ENCODE measurements at places on chromosomes 4 and X. TPM values are rescaled to one million over a fixed set of nuclear protein-coding genes. Genes with fewer than 3 reads are reported as not detected.

DNA sequence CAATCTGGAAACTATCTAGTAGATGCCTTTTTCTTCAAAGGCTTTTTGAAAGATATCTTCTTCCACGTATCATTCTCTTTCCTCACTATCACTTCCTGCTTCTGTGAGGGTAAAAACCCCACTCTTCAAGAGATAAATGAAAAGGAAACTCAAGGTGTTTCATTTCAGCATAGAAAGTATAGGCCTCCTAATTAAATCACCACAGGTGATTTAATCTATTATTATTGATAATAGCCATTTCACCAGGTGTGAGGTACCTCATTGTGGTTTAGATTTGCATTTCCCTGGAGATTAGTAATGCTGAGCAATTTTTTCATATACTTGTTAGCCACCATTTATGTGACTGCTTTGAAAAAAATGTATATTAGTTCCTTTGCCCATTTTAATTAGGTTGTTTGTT is 92.0 kb upstream of the EMCN start:
- H3K27me3 ChIP-seq, result no peaks in the 10 kb centered on the region
- H3K36me3 ChIP-seq, result no peaks in the 10 kb centered on the region
- H3K4me3 ChIP-seq, result no peak overlapping the region
- no peaks in the 10 kb centered on the region for H3K4me1 ChIP-seq

DNA sequence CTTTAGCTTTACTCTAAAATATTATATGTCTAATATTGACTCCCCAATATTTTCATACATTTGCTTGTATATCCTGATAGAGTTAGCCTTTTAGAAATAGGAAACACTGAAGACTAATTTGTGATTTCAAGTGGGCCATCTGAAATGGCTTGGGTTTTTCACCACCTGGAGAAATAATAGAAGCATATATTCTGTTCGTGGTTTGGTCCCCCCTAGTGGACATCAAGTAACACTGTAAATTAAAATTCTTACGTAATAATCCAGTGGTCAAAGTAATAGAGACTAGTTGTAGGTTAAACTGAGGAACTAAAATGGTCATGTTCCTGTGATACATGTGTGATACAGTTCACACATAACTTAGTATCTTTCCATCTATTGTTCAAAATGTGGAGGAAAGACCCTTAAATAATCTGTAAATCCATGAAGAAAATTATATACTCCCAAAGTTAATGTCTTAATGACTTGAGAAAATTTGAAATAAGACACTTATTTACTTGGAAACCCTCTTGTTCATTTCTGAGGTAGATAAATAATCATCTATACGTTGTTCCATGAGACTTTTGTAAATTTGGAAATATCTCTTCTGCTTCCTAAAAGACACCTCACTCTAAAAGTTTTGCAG is 79.8 kb upstream of the SMARCAD1 start:
- no peaks in the 10 kb centered on the region for H3K36me3 ChIP-seq
- no peak overlapping the region for H3K27ac ChIP-seq
- DNase-seq, result no peak
- H3K4me1 ChIP-seq, result no peaks in the 10 kb centered on the region
- no peak overlapping the region for H3K4me3 ChIP-seq

MAGEA2B gene
- not detected for total RNA-seq

FANCB gene
- 3.2 TPM for total RNA-seq

IL2 gene
- not detected for total RNA-seq

DNA sequence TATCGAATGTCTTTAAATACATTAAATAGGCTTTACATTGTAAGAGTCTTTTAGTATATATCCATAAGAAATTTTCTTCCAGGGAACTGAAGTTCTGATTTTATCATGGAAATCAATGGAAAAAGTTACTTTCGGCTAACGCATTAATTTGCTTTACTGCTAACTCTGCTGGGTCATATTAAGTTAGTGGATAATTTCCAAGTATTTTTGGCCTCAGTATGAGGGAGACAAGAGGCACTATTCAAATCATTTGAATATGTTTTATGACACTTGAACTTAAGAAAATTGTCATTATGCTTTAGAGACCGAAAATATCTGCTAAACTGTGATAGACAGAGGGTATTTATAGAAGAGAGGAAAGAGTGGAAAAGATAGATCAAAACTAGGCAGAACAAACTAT is 237.5 kb downstream of the PCDH7 start:
- no peak overlapping the region for H3K4me3 ChIP-seq
- peaks cover 18% of the 10 kb centered on the region for H3K4me1 ChIP-seq
- no peak overlapping the region for H3K27ac ChIP-seq
- peaks cover 2% of the 10 kb centered on the region for H3K36me3 ChIP-seq
- no peak for DNase-seq
